T-cell (primary cell): ENCODE measurements at places on chromosomes 16 and 17. TPM values are rescaled to one million over a fixed set of nuclear protein-coding genes. Genes with fewer than 3 reads are reported as not detected.

DNA sequence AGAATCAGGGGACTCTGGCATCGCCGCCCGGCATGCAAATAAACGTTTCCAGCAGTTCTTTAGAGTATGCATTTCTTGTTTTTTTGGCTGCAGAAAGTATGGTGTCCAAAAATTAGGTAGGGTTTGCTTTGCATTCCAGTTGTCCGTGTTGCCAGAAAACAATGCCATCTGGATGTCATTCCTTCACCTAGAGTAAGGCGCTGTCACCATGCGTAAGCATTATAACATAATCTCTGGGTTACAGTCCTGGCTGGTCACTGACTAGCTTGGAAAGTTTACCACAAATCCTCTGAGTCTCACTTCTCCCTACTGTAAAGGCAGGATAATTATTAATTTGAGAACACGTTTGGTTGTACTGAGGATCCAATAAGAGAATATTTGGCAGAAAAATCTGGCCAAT lies 457.7 kb downstream of the XYLT1 start:
- DNase-seq, result no peak

C1QTNF8 gene
- total RNA-seq, result not detected

GRCh38 chr17:63752707-63753106 lies 11.1 kb upstream of the STRADA start:
- no peak for DNase-seq

C16orf54 gene
- 147 TPM for total RNA-seq
